ENCODE measurements at places on chromosomes 16 and 17.
A peak's percentile ranks its signal among the peaks of the same experiment; 100 is the strongest.

DNA sequence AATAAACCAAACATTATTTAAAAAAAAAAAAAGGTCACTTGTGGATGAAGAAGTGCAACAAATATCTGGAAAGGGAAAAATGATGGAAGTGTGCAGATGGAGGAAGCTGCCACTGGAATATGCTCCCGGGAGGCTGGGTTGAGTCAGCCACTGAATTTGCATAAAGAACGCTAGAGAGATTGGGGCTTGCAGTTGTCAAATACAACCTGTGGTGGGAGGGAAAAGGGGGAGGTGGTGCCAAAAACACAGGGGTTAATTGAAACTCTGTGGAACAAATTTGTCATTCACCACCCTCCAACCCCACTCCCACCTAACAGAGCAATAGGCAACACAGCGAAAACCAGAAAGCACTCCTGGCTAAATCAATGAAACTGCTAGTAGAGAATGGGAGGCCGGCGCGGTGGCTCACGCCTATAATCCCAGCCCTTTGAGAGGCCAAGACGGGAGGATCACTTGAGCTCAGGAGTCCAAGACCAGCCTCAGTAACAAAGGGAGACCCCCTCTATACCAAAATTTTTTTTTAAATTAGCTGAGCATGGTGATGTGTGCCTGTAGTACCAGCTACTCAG lies 37.6 kb upstream of the RPL38 start:
- H3K4me3 ChIP-seq = no peak overlapping the region
- H3K4me1 ChIP-seq = no peaks in the 10 kb centered on the region
- H3K27ac ChIP-seq = no peak overlapping the region
- no peaks in the 10 kb centered on the region for H3K36me3 ChIP-seq
- no peak for DNase-seq

GRCh38 chr17:50558941-50559614 lies 1.4 kb upstream of the CACNA1G start:
- no peak for DNase-seq
- H3K36me3 ChIP-seq = no peaks in the 10 kb centered on the region
- H3K27ac ChIP-seq = no peak overlapping the region
- peaks cover 56% of the 10 kb centered on the region for H3K27me3 ChIP-seq
- peak overlapping the region; percentile 60 for H3K4me3 ChIP-seq

DNA sequence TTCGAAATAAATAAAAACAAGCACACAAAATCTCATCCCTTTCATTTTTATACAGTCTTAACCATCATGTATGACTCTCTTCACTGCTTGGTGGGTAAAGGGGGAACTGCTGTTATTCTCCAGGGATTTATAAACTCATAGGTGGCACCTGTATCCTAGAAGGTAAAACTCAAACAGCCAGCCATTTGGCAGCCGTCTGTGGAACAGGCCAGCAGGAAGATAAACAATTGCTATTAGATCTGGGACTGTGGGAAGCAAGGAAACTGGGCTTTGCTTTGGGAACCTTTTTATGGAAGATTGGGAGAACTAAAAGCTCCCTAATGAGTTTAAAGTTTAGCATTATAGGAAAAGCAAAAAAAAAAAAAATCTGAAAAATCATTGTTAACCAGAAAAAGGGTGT lies 126.0 kb downstream of the TANGO6 start:
- no peak overlapping the region for H3K4me3 ChIP-seq
- peaks cover 19% of the 10 kb centered on the region for H3K36me3 ChIP-seq
- no peak for DNase-seq
- no peaks in the 10 kb centered on the region for H3K4me1 ChIP-seq
- no peaks in the 10 kb centered on the region for H3K27me3 ChIP-seq

GRCh38 chr17:35486920-35487732 lies 38.6 kb upstream of the SLFN13 start:
- peak overlapping the region; percentile 89 for H3K4me3 ChIP-seq
- peak; percentile 56 for DNase-seq
- no peaks in the 10 kb centered on the region for H3K27me3 ChIP-seq
- H3K4me1 ChIP-seq = peaks cover 38% of the 10 kb centered on the region
- H3K27ac ChIP-seq = peak overlapping the region; percentile 82
- peaks cover 54% of the 10 kb centered on the region for H3K36me3 ChIP-seq

DNA sequence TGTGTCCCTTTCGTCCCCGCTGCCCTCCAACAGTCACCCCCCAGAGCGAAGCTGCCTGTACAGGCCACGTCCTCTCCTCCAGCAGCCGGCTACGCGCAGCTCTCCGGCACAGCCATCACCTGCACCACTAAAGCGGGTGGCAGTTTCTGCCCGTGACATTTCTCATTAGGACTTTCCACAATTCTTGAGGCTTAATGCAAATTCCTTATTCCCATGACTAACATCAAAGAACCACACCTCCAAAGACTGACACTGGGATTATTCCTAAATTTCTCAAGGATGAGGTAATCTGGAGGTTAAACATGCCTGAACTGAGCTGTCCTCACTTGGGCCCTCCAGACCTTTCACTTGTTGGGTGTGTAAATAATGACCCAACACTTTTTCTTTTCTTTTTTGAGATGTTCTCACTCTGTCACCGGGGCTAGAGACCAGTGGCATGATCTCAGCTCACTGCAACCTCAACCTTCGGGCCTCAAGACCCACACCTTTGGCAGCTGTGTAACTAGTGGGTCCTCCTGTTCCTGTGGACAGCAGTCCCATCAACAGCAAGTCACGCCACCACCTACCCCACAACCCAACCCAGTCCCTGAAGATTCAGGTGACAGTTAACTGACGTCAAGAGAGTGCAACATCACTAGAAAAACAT lies 11.7 kb downstream of the ANKRD11 start:
- H3K36me3 ChIP-seq = peaks cover 3% of the 10 kb centered on the region
- peak overlapping the region; percentile 0 for H3K4me3 ChIP-seq
- peak; percentile 9 for DNase-seq
- no peak overlapping the region for H3K27ac ChIP-seq
- H3K4me1 ChIP-seq = peaks cover 98% of the 10 kb centered on the region

GRCh38 chr17:33085256-33085655 lies 93.6 kb downstream of the SPACA3 start:
- no peak for DNase-seq
- peaks cover 15% of the 10 kb centered on the region for H3K27me3 ChIP-seq
- no peaks in the 10 kb centered on the region for H3K4me1 ChIP-seq
- H3K4me3 ChIP-seq = no peak overlapping the region

DNA sequence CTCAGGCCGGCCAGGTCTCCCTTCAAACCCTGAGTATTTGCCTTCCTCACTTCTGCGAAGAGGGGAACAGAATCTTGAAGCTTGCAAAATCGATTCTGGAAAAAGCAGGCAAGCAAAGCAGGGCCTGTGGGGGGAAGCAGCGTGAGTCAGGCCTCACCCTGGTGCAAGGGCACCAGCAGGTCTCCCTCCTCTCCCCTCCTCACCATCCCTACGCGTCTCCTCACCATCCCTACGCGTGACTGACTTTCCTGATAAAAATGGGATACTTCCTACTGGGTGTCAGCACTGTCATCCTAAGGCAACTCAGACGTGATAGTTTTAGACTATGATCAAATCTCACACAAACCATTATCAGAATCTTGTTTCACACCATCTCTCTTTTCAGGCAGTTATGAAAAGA lies 12.1 kb downstream of the CMTM3 start:
- no peak overlapping the region for H3K4me3 ChIP-seq
- DNase-seq = no peak
- H3K27me3 ChIP-seq = no peaks in the 10 kb centered on the region

- no peaks in the 10 kb centered on the region for H3K27me3 ChIP-seq
- no peaks in the 10 kb centered on the region for H3K36me3 ChIP-seq
- peak; percentile 12 for DNase-seq
- H3K27ac ChIP-seq = no peak overlapping the region
- H3K4me1 ChIP-seq = peaks cover 25% of the 10 kb centered on the region
- H3K4me3 ChIP-seq = no peak overlapping the region
These were observed 20.4 kb downstream of the CA4 start for GRCh38 chr17:60169921-60170817.

- H3K36me3 ChIP-seq = peaks cover 25% of the 10 kb centered on the region
- no peaks in the 10 kb centered on the region for H3K27me3 ChIP-seq
- H3K27ac ChIP-seq = no peak overlapping the region
These were observed 24.8 kb upstream of the ARHGAP23 start for GRCh38 chr17:38403491-38403890.

DNA sequence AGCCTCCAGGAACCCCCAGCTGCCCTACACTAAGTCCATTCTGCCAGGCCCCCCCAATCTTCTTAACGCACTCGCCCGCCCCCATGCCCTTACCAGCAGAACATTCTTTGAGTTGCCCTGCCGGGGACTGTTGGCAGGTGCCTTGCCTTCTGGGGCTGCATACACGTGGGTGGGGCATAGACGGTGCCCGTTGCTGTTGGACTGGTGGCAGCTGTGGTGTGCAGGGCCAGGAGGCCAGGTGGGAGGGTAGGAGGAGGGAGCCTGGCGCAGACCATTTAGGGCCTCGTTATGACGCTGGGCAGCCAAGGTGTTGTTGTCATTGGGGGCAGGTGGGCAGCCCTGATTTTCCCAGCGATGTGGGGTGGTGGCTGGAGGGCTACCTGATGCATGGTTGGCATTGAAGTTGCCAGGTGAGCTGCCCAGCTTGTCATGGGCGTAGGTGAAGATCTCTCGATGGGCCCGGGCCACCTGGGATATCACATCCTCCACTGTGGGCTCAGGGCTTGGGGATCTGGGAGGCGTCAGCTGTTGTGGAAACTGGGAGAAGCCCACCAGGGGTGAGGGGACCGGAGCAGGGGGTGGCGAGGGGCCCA lies 4.9 kb downstream of the NR1D1 start:
- H3K36me3 ChIP-seq = peaks cover 55% of the 10 kb centered on the region
- H3K27ac ChIP-seq = peak overlapping the region; percentile 96
- H3K27me3 ChIP-seq = no peaks in the 10 kb centered on the region
- H3K4me3 ChIP-seq = peak overlapping the region; percentile 42
- DNase-seq = no peak
- peaks cover 69% of the 10 kb centered on the region for H3K4me1 ChIP-seq

- no peak overlapping the region for H3K4me3 ChIP-seq
- H3K27me3 ChIP-seq = no peaks in the 10 kb centered on the region
- H3K4me1 ChIP-seq = peaks cover 39% of the 10 kb centered on the region
- DNase-seq = no peak
These were observed 2.2 kb downstream of the C17orf67 start for GRCh38 chr17:56831369-56832095.

DNA sequence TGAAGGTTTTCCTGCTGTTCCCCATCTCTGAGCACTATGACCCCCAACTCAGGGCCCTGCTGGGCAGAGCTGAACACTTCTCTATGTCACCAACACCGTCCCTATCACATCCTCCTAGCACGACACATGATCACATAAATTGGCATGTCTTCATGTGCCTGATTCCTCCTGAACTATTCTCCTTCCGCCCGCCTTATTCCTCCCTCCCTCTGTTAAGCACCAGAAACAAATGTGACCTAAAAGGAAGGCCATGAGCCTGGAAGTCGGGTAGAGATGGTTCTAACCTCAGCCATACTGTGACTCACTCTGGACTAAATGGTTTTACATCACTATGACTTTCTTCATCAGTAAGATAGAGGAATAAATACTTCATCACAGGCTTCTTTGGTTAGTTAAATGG lies 80.8 kb upstream of the DYNLRB2 start:
- H3K27ac ChIP-seq = no peak overlapping the region
- no peaks in the 10 kb centered on the region for H3K36me3 ChIP-seq
- H3K27me3 ChIP-seq = peaks cover 3% of the 10 kb centered on the region
- no peaks in the 10 kb centered on the region for H3K4me1 ChIP-seq
- H3K4me3 ChIP-seq = no peak overlapping the region

DNA sequence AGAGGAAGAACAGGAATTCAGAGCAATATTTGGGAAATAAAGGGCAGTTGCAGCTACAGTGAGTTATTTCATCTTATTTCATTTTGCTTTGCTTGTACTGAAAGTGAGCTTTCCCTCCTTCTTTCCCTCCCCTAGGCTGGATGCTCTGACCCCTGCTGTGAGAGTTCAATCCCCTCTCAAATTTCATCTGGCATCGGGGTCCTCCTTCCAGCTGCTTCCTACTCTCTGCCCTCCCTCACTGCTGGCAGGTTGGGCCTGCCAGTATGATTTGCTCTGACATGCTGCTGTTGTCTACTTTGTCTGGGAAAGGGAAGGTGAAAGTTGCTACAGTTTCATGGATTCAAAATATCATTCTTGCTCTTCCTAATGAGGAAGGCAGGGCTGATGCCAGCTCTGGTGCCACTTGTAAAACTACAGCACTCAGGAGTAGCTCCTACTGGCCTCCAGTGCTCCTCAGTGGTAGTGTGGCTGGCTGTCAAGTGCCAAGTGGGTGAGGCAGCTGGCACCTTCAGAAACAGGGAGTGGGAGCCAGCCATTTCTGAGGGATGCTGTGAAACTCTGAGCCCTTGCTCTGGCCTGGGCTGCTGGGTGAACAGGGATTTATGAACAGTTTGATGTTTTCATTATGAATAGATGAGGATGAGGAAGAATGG lies 408.6 kb downstream of the HAPSTR1 start:
- no peak for DNase-seq
- no peak overlapping the region for H3K4me3 ChIP-seq
- no peaks in the 10 kb centered on the region for H3K36me3 ChIP-seq
- H3K4me1 ChIP-seq = no peaks in the 10 kb centered on the region

GRCh38 chr16:7303052-7303610 lies 29.5 kb upstream of the RBFOX1 start:
- no peak for DNase-seq
- no peak overlapping the region for H3K27ac ChIP-seq
- H3K4me1 ChIP-seq = no peaks in the 10 kb centered on the region
- H3K36me3 ChIP-seq = no peaks in the 10 kb centered on the region

GRCh38 chr17:61647047-61647446 lies 56.0 kb upstream of the NACA2 start:
- H3K4me1 ChIP-seq = no peaks in the 10 kb centered on the region
- no peaks in the 10 kb centered on the region for H3K27me3 ChIP-seq
- H3K4me3 ChIP-seq = no peak overlapping the region
- H3K36me3 ChIP-seq = no peaks in the 10 kb centered on the region
- H3K27ac ChIP-seq = no peak overlapping the region
- DNase-seq = no peak

GRCh38 chr17:9038380-9038779 lies 17.1 kb downstream of the NTN1 start:
- no peak overlapping the region for H3K4me3 ChIP-seq
- H3K4me1 ChIP-seq = no peaks in the 10 kb centered on the region
- no peak for DNase-seq
- no peaks in the 10 kb centered on the region for H3K27me3 ChIP-seq
- H3K27ac ChIP-seq = no peak overlapping the region

- no peaks in the 10 kb centered on the region for H3K27me3 ChIP-seq
- H3K27ac ChIP-seq = peak within 1 kb of the TSS; percentile 96
- DNase-seq = peak; percentile 81
- H3K4me3 ChIP-seq = peak within 1 kb of the TSS; percentile 72
These were observed at the start of gene TP53 for GRCh38 chr17:7687072-7687907. TP53 (minus strand) TSS chr17:7687490; CDS start chr17:7676594, 10,896 bp downstream.

Measured in CD4-positive, alpha-beta T cell (primary cell).